Activated CD4-positive, alpha-beta T cell treated with anti-CD3 and anti-CD28 coated beads, Interleukin-2, Interleukin-6, amounts not matched to agents 100 ng/mL and 50 ng/mL, durations not matched to agents 16 hours and 8 hours (primary cell): ENCODE measurements at places on chromosomes 3 and 15.

DNA sequence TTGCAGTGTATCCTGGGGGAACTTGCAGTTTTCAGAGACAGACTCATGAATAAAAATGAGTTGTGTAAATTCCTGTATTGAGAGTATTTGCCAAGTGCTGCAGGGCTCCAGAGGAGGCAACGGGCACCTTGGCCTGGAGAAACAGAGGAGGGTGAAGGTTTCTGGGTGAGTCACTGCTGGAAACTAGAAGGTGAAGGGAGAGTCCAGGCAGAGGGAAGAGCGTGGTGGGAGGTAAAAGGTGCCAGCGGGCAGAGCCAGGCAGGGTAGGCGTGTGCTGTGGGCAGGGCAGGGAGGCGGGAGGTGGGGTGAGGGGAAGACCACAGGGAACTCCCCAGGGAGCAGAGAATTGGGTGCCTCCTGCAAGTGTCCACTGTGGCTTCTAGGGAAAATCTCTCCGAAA lies 120.8 kb downstream of the SLCO3A1 start:
- no peak for DNase-seq

DNA sequence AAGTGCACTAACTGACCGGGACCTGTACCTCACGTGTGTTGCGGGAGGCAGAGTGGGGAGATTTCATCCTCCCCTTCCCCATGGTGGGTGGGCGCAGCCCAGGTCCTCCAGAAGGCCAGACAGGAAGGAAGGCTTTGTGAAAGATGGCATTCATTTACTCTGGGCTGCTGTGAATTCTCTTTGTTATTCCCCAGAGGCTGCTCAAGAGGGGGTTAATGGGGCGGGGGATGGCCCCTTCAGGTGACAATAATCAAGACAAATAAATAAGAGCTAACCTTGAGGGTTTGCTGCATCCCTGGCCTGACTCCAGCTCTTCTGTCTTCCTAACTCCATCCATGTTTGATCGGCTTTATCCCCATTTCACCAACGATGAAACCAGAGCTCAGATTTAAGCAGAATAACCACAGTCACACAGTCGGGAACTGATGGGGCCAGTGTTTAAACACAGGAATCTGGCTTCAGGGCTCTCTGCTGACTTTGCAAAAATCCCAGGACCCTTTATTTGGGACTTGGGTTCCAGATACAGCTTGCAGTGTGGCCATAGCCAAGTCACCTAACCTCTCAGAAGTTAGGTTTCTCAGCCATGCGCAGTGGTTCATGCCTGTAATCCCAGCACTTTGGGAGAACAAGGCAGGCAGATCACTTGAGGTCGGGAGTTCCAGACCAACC lies 16.5 kb downstream of the PIF1 start:
- no peak for DNase-seq

DNA sequence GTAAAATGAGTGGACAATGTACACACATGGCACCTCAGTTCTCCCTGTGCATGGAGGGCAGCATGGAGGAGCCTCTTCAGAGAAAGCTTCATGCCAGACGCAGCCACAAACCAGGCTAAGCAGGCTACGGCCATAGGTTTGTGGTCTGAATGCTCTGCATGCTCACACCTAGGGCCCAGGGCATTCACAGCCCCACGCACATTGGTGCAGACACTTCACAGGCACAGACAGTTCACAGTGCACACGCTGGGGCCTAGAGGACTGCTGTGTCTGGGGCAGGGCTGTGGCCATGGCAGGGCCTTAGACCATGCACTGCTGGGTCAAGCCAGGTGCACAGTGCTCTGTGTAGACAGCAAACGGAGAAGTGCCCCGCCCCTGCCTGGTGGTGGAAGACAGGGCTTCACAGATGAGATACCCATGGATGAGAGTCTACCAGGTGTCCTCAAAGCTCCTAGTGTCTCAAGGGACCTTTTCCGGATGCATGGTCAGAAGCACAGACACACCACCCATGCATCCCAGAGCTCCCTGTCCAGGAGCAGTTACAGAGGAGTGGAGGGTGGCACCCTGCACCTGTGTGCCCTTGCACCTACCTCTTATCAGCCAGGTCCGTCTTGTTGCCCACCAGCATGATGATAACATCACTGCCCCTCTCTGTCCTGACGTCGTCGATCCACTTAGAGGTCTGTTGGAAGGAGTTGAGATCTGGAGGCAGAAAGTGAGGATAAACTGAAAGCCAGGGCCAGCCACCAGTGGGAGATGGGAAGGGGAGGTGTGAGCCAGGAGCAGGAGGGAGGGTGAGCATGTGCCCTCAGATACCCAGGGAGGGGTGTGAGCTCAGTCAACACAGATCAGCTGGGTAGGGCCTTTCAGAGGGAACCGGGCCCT lies 33.5 kb downstream of the SRPRB start:
- no peak for DNase-seq

DNA sequence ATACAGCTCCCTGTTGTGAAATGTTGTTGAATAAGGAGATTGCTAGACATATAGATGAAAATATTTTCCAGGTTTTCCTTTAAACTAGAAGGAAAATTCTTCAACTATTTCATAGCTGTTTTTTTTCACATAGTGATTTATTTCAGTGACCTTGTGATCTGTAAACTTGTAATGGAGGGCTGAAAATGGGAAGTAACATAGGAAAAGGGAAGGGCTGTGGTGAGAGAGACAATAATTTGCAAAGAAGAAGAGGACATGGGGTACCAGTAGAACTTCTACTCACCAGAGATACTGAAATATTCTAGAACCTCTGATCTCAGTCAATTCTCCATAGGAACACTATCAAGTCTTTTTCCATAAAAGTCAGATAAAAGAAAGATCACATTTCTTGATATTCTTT lies 60.4 kb downstream of the PLS1 start:
- no peak for DNase-seq

DNA sequence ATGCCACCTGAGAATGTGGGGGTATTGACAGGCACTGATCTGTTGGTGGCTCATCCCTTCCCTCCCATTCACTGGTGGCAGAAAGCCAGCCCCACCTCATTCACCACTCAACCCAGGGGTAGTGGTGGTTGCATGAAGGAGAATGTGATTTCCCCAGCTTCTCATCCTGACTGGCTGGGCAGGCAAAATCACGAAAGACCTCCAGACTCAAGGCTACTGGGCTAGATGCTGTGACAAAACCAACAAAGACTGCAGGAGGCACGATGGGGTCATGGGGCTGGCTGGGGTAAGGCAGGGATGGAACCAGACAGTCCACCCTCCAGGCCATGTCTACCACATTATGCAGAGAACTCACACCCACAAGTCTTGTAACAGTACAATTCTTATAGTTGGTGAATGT lies 33.9 kb downstream of the FSTL1 start:
- DNase-seq: no peak

DNA sequence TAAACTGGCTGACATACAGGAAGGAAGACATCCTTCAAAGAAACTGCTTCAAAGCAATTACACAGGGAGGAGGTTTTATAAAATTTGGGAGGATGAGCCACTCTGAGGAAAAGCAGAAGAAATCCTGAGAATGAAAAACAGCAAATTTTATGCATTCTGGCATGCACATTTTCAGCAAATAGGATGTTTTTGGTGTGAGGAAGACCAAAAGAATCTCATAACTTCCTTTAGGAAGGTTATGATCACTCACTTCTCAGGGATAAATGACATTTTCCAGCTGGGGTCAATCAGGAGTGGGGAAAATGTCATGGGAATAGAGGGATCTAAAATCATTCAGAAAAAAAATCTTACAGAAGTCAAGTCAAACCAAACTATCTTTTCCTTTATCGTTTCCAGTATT lies 371.7 kb upstream of the CNTN6 start:
- DNase-seq: no peak

DNA sequence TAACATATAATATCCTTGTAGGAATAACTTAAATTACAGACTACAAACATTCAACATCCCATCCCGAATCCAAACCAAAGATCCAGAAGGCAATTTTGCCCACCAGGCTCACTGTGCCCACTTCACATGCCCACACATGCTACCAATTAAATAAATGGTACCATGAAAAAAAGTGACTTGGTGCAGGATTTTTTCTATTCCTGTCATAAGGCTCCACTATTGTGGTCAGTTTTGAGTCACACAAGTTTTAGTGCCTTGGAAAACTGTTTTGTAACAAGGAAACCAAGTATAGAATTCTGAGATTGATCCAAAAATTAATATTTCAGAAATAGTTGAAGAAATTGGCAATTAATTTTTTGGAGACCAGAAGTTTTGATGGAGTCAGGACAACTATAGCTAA lies 470.1 kb upstream of the THBS1 start:
- no peak for DNase-seq

DNA sequence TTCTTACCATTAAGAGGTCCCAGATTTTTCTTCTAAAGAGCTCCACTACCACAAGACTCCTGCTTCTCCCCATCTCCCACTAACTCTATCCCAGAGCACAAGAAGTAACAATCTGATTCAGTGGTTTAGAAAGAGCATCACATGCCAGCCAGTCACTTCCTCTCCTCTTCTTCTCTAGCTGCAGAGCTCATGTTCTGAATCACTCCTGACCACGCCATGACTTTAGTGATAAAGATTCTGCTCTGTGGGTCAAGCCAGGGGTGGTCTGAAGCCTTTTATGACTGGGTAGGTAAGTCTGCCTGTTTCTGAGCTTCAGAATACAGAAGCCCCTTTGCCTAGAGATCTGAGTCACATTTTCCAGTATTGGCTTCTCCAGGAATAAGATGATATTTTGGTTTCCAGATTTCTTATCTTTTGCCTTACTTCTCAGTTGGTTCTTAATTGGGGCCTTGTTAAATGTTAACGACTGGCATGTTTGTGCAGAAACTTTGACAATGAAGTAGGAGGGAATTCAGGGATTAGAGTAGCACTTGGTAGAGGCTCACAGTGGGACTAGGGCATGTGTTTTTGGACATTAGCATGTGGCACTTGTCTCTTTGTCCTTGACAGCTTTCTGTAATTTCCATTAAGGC lies 27.6 kb upstream of the ADAMTSL3 start:
- DNase-seq: peak; percentile 46
